Activated CD4-positive, alpha-beta T cell treated with anti-CD3 and anti-CD28 coated beads for 36 hours (primary cell): ENCODE measurements at places on chromosomes 4 and X. TPM values are rescaled to one million over a fixed set of nuclear protein-coding genes. Genes with fewer than 3 reads are reported as not detected.

SPANXN3 gene
- total RNA-seq = not detected

JCHAIN gene
- not detected for total RNA-seq

EIF4E gene
- total RNA-seq = 132 TPM

STARD8 gene
- 0.07 TPM for total RNA-seq

KIF4A gene
- 21.2 TPM for total RNA-seq

DNA sequence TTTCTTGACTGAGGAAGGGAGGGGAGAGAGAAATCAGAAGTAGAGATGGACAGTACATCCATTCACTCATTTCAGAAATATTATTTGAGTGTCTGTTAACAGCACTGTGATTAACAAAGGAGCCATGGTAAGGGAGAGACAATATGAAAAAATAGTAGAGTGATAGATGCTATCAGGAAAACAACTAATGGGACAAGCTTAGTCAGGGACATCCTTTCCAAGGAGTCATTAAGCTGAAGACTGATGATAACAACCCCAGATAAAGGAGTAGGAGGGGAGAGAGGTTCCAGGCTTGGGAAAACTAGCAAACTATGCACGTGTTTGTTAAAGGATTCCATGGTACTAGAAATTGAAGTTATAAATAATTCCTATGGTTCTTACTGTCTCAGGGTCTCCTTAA is 122.2 kb downstream of the CBR4 start:
- DNase-seq = no peak

- no peak for DNase-seq
Measured at GRCh38 chrX:13899607-13900006, 82.7 kb upstream of the GPM6B start.

DNA sequence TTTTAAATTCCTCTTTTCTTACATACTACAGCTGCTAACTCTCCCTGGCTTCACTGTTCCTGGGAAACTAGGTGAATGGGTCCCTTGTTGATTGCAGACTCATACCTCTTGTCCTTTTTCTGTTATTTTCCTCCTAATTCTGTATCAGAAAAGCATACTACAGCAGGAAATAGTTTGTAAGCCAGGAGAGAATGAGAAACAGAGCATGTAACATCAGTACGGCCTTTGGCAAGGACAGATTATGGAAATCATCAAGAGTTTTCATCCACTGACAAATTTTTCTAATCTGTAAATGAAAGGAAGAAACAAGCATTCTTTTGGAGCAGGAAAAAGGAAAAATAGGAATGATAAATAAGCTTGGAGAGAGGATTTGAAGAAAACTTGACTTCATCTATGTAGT is 239.2 kb downstream of the ANTXR2 start:
- no peak for DNase-seq

DNA sequence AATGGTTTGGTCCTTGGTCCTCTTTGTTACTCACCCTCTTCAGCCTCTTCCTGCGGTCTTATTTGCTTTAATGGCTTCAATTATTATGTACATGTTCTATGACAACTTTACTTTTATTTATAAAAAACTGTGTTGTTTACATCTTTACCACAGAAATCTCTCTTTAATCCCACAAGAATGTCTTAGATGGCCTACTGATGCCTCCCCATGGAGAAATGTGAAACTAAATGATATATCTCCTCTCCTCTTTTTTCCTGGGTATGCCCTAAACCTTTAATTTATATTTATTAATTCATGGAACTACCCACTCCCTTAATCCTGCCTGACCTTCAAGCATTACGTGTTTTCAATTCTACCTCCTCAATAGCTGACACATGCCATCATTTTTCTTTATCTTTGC is 573.2 kb downstream of the CENPC start:
- no peak for DNase-seq

GRCh38 chrX:119698845-119699244 is 5.9 kb upstream of the SEPTIN6 start:
- no peak for DNase-seq

GRCh38 chrX:63430026-63430425 is 78.9 kb upstream of the SPIN4 start:
- no peak for DNase-seq

DNA sequence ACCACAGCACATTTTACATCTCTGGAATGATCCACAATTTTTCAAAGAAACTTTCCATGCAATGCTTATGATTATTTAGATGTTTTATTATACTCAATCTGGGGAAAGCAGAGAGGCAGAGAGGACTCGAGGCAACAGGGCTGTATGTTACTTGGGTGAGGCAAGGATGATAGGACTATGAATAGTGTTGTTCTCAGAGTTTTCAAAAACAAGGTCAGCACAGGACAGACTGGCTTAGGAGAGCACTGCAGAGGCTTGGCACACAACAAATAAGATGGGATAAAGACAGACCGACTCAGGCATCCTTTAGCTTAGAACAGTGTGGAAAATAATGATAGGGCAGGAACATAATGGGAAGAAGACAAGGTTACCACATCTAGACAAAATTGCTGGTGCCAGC is 65.4 kb downstream of the TMEM150C start:
- no peak for DNase-seq

DNA sequence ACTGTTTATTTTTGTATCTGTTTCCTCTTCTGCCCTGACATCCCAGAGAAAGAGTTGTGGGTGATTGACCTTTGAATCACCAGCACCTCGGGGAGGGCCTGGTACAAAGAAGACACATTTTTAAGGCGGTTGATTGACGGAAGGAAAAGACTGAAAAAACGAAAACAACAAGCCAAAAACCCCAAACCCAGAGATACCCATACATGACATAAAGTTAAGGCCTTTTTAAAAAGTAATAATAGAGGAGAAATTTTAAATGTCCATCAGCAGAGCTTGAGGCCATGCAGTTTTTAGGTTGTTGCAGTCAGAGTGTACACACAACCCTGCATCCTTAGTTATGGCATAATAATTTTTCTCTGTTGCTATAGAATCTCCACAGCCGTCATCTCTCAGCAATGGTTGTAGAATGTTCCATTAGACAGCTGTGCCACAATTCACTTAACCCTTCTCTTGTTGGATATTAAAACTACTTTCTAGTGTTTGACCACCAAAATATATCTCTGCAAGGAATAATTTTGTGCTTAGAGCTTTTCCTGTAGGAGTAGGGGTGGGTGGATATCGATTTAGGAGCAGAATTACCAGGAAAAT is 110.2 kb downstream of the GNL3L start:
- no peak for DNase-seq

DNA sequence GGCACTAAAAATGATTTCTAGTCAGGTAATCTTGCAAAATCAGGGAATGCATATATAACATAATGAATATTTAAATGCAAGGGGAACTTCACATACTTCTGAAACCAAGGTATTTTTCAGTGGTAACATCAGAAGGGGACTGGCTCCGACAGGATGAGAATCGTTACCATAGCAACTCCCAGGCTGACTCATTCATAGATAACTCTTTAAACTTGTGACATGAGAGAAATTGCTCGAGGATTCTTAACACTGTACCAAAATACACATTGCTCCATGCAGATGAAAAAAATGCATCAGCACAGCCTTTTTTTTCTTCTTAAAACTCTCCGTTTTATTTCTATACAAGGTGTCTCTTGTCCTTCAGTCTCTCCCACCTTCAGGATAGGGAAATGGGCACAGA is 114.3 kb downstream of the GABRB1 start:
- no peak for DNase-seq
